ENCODE measurements at places on chromosomes 12 and 14. TPM values are rescaled to one million over a fixed set of nuclear protein-coding genes. Genes with fewer than 3 reads are reported as not detected.

TAS2R13 gene
- total RNA-seq: 0.30 TPM

CPSF2 gene
- total RNA-seq: 38.7 TPM

DNA sequence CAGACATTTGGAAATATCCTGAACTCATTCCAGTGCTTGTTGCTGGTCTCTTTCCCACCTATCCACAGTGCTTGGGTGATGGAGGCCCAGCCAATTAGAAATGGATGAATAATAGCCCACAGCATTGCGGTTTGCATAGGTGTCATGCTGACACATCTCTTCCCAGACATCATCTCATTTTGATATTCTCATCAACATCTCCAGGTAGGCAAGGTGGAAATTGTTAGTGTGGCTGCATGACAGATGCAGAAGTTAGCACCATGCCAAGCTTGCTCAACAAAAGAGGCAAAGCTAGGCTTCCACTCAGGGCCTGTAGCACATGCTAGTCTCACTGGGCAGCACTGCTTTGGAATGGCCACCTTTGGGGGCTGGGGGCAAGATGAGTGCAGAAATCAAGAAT lies 1118.9 kb downstream of the VRK1 start:
- DNase-seq: no peak

GRCh38 chr12:53452159-53453077 lies 516 bp downstream of the PCBP2 start:
- peak; percentile 93 for DNase-seq

RGS6 gene
- 26.0 TPM for total RNA-seq

DNA sequence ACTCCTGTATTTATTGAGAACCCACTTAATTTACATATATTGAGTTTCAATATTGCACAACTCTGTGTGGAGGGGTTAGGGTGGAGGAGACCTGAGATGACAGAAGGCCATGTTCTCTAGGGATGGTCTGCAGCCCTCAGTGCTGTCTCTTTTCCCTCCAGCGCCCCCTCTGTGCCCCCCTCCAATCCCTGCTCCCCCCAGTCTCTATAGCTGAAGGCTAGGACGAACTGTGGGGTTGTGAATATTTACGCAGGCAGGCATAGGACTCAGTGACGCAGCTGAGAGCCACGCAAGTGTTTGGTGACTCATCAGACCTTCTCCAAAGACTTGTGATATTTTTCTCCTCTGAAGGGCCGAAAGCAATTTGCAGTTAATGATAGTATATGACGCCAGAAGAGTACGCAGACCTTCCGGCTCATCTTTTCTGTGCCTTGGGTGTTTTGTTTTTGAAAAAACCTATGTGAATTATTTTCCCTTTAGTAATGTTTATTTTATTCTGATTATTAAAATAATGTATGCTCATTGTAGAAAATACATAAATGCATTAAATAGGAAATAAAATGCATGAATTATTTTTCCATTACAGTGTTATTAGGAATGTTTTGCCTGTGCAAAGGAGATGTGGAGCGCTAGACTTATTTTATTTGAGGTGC lies 85.3 kb downstream of the SLC25A47 start:
- DNase-seq: no peak

DNA sequence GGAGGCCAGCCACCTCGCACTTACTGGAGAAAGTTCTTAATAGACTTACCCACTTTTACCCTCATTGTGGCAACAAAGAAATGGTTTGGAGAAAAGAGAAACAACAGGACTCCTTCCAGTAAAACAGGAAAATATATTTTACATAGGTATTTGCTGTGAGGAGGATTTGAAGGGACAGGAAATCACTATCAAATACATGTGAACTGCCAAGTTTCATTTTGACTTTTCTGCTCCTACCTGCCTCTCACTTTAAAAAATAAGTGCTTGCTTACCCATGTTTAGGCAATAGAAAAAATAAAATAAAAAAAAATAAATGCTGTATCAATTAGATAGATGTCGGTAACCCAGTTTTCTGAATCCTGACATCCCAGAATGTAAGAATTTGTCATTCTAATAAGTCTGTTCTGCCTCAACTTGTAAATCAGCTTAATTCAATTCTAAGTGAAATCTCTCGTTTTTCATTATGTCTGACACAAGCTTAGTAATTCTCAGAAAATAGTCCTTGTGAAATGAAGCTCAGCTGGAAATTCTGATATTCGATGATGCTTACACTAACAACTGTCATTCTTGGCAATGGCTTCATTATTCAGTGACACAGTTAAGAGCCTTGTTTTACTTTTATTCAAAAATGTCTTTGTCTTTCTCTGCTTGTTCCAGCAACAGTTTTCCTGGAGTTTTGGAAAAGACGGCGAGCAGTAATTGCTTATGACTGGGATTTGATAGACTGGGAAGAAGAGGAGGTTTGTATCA lies 131.3 kb downstream of the SLC5A8 start:
- no peak for DNase-seq

GRCh38 chr12:90543841-90544240 lies 411.1 kb downstream of the CCER1 start:
- no peak for DNase-seq

- DNase-seq: no peak
Observed at GRCh38 chr14:57464008-57464730, 29.5 kb downstream of the CCDC198 start.

DNA sequence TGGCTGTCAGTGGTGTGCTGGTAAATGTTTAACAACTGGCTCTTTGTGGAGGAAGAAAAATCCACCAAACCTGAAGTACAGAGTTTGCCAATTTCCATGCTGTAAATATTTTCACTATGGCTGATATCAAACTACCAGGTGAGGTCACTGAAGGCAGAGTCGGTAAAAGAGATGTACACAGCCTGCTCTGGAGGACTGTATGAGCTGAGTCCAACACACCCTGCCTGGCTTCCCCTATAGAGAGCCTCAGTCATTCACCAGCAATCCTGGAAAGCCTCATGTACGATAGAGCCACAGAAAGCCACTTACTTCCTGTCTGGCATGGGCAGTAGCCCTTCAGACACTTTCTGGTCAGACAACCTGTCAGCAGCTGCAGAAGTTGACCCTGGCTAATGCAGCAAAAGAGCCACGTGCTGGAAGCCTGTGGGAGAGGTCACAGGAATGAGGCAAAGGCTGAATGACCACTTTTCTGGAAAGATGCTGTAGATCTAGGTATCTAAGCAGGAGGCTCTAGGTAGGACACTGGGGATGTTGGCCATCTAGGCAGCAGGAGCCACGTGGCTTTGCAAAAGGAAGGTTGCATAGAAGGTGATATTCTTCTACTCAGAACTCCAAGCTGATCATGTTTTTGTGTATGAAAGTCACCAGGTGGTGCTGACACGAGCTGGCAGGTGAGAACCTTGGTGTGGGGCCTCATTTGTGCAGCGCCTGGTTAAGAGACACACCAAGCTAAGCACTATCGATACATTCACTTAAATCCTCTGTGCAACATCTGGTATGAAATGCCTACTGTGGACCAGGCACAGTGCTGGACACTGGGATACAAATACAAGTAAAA lies 553.9 kb downstream of the VRK1 start:
- DNase-seq: no peak

DNA sequence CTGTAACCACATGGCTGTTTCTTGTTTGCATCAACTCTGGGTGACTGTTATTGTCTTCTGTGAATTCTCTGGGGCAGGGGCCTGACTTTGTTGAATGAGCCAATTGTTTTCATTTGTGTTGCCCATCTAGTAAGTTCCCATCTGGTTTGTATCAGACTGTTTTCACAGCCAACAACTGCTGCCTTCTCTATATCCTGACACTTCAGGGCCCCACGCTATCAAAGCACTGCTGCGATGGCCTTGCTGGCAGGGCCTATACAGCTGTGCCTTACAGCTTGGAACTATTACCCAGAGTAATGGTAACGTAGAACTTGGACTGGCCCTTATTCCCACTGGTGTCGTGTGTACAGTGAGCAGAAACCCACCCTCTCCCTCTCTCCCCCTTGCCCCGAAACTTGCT lies 104.3 kb upstream of the DACT1 start:
- peak; percentile 33 for DNase-seq

DNA sequence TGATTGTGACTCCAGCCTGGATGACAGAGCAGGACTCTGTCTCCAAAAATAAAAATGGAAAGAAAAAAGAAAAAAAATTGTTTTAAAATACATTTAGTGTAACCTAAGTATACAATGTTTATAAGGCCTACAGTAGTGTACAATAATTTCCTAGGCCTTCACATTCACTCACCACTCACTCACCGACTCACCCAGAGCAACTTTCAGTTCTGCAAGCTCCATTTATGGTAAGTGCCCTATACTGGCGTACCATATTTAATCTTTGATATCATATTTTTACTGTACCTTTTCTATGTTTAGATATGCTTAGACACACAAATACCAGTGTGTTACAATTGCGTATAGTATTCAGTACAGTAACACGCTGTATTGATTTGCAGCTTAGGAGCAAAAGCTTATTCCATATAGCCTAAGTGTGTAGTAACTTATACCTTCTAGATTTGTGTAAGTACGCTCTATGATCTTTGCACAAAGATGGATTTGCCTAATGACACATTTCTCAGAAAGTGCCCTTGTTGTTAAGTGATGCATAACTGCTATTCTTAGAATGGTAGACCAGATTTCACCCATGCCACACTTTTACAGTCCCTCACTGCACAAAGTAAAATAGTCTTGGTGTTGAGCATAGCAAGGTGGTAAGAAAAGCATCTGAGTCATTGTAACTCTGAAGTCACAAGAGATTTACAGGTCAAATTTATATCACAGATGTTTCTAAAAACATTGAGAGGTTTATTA lies 151.9 kb downstream of the LRRK2 start:
- no peak for DNase-seq

IFI27 gene
- total RNA-seq: 151 TPM

DNA sequence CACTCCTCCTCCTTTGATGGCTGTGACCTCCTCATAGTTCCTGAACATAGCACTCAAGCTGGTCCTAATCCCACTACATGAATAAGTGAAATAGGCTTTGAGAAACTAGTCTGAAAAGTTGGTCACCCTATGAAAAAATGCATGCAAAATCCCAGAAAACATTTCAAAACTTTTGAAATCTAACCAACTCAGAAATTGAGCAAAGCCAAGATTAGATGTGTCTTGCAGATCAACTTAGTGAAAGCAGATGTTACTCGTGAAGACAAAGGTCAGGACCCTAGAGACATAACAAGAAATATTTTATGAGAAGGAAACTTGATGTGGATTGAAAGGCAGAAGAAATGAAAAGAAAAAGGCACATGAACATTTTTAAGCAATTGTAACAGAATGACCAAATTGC lies 63.3 kb downstream of the TSHR start:
- no peak for DNase-seq
